ENCODE measurements at places on chromosomes 1 and 21.

DNA sequence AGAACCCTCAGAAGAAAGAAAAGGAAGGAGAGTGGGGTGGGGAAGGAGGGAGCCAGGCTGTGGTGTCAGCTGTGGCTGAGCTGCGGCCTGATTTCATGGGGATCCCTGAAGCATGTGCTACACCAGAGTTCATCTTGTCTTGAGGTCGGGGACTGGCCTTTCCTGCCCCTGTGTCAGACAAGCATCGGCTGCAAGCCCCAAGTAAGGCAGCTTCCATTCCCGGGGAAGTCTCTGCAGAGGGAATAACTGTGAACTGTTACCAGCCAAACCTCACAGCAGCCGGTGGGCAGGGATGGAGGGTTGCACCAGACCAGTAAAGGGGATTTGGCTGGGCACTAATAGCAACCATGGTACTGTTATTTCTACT is 35.7 kb upstream of the BTG2 start:
- no peak for DNase-seq

- no peak for DNase-seq
Observed at GRCh38 chr1:221740993-221741702, 741 bp downstream of the DUSP10 start.

GRCh38 chr1:91325456-91325855 is 79.2 kb downstream of the HFM1 start:
- DNase-seq = no peak

GRCh38 chr1:200731654-200732332 is 6.9 kb upstream of the CAMSAP2 start:
- no peak for DNase-seq

- DNase-seq = no peak
Observed at GRCh38 chr1:216910081-216910840, 187.0 kb upstream of the ESRRG start.

- no peak for DNase-seq
Observed at GRCh38 chr21:26425576-26425975, 147.5 kb downstream of the CYYR1 start.

GRCh38 chr1:186302381-186302920 is 72.6 kb downstream of the TPR start:
- DNase-seq = no peak

- DNase-seq = no peak
Observed at GRCh38 chr1:202046748-202047708, 36.6 kb downstream of the ELF3 start.

GRCh38 chr1:76262601-76263000 is 188.1 kb downstream of the ST6GALNAC3 start:
- no peak for DNase-seq

GRCh38 chr1:16046842-16047241 is 3.3 kb downstream of the CLCNKB start:
- no peak for DNase-seq

DNA sequence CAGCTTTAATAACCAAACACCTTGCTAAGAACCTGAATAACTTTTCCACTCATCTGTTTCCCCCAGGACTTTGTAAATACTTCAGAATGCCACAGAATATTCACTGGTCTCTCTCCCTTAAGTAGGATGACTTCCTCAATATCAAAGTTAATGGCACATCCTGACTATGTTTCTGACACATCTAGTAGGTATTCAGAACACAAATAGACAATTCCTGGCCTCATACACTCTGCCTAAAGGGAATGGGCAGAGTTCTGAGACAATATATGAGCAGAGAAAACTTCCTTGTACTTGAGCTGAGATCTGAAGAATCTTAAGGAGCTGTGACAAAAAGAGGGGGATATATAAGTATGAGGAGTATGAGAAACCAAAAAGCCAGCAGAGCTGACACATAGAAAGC is 34.8 kb downstream of the ANKRD13C start:
- DNase-seq = no peak

DNA sequence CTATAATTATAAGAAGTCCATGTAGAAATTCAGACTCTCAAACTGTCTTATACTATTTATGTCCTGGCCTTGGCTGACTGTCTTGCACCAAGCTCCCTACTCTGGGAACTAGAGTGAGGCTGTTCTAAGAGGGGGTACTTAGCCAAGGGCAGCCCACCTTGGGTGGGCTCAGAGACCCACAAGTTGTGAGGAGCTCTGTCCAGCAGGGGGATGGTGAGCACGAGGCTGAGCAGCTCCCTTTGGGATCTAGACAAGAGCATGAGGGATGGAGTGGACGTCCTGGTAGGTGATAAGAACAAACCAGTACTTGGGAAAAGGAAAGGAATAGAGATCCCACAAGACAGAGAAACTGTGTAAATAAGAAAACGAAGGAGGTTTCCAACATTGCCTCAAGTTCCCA is 127.1 kb upstream of the SLC44A3 start:
- no peak for DNase-seq

DNA sequence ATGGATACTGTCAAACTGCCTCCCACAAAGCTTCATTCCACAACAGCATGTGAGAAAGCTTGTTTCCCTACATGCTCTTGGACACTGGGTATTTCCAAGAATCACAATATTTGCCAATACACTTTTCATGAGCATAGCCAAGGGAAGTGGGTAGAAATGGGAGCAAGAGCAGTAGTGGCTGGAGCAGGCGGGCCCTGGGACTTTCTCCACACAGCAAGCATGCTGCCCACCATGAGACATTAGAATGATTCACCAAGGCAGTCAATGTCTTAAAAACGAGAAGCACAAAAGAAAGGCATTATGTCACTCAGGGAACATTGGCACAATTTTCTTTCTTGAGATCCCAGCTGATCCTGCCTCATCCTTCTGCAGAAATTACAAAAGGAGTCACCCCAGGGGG is 371.6 kb upstream of the RUNX1 start:
- DNase-seq = no peak

- no peak for DNase-seq
Observed at GRCh38 chr1:162846256-162847212, 14.4 kb downstream of the CCDC190 start.

GRCh38 chr1:40808909-40809308 is 25.3 kb downstream of the KCNQ4 start:
- no peak for DNase-seq

DNA sequence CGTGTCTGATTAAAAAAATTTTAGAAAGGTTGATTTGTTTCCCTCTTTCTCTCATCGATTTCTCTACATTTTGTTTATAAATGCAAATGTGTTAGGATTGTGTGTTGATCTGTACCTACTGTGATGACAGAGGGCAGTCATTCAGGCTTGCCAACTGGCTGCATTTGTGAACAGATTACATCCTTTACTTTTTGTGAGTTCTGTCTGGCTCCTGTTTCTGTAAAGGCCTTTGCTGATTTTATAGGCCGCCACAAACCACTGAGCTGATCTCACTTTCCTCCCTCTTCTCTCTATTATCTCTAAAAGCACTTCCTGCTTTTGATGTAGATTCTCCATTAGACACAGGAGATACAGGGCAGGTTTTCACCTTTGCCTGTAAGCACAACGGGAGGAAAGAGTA is 106.8 kb downstream of the ESRRG start:
- no peak for DNase-seq

DNA sequence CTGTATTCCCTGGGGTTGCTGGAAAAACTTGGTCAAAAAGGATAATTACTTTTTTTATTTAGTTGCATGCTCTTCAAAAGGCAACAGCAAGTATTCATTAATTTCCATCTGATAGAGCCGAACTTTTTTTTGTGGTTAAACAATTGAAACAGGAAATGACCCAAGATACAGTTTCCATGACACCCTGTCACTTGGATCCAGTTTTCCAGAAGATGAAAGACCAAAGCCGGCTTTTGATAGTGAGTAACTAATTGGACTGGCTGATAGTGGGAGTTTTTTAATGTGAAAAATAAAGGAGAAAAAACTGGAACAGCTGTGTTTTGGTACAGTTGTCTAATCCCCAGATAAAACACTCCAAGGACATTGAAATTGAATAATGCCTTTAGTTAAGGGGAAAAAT is 33.0 kb downstream of the CACHD1 start:
- DNase-seq = no peak

- no peak for DNase-seq
Observed at GRCh38 chr1:48793863-48794262, 17.2 kb upstream of the BEND5 start.

- DNase-seq = no peak
Observed at GRCh38 chr1:26318338-26319064, 743 bp downstream of the CD52 start.

GRCh38 chr1:202376247-202376646 is 27.7 kb downstream of the PPP1R12B start:
- DNase-seq = no peak

DNA sequence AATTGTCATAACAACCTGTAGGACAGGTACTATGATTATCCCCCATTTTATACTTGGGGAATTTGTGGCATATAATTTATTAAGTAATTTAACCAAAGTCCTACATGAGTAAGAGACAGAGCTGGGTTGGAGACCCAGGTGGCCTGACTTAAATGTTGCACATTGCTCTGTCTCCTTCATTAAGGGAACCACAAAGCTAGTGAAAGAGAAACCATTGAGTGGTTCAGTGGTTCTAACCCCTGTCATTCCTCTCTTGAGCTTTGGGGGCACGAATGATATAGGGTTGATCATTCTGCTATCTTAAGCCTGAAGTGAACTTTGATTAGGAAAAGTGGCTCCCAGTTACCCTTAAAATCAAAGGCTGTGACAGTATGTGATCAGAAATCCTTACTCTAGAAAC is 5.3 kb upstream of the MAP3K7CL start:
- DNase-seq = no peak

DNA sequence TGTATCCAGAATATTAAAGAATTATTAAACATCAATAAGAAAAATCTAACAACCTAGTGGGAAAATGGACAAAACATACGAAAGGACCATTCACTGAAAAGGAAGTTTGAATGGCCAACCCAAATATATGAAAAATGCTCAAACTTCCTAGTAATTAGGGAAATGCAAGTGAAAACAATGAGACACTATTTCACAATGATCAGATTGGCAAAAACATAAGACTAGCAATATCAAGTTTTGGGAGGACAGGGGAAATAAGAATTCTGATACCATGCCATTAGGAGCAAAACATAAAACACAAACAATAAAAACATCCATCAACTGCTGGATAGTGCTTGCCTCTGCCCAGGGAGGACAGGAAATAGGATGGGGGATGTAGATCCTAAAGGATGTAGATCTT is 14.3 kb downstream of the XCL2 start:
- DNase-seq = no peak

- no peak for DNase-seq
Observed at GRCh38 chr1:14377386-14377785, 221.1 kb upstream of the KAZN start.

- no peak for DNase-seq
Observed at GRCh38 chr1:6128276-6129081, 51.6 kb downstream of the CHD5 start.

DNA sequence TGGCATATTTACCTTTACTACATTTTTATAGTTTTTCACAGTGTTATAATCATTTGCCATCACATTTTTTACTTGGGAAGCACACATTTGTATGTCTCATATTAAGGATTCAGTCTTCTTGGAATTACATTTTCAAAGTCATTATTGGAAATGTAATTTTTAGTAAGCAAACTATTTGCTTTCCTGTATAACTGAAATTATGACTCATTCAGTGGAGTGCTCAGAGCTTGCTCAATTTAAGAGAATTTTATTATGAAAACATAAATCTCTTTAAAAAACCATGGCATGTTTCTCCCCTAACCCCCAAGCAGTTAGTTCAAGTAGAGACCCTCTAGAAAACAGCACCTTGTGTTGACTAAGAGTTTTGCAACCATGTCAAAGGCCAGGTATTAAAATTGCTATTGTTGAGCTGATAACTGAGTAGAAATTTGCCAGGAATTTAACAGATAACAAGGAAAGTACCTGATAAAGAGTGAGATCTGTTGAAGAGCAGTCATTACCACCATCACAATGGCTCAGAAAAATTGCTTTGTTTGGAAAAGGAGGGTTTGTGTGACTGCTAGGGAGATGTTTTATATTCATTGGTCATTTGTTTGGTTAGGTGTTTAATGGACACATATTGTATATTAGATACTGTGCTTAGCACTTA is 105.9 kb downstream of the KCNK2 start:
- no peak for DNase-seq

- no peak for DNase-seq
Observed at GRCh38 chr21:27077501-27077900, 110.6 kb upstream of the ADAMTS5 start.

DNA sequence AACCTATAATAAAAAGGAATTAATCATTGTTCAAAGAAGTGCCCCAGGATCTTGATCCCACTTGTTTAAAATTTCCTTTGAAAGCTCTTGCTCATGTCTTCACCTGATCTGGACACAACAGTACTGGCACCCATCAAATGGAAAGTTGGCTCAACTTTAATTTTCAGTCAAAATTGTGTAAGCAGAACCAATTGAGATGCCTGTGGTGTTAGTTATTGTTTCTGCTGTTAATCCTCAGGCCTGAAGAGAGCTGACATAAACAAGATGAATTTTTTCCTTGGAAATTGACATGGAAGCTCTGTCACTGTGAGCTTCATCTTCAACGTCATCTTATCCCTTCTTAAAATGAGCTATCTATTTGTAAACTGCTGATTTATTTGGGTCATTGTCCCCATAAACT is 88.3 kb upstream of the TNFSF4 start:
- no peak for DNase-seq

DNA sequence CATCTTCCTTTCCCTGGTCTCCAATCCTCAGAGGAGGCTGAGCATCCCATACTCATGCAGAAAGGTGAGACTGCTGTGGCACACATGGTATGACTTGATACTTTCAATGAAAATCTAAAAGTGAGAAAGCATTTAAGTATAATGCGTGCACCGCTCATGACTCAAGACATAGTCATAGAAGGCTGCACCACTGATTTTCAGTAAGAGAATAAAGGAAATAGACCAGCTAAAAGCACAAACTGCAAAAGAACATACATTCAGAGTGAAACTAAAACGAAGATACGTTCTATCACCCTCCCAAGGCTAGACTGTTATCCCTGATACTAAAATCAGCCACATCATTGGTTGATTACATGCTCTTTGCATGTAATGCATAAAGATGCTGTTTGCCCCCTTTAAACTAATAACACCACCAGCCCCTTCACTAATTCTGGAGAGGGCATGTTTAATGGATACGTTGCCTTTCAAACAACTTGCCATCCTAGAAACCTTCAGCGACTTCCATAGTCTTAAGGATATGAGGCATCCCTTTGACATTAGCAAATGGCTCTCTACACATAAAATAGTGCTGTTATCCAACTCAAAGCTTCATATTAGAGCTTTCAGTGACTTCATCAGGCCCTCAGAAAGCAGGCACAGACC is 2.1 kb downstream of the PLD5 start:
- DNase-seq = no peak

- no peak for DNase-seq
Observed at GRCh38 chr1:154759196-154759595, 110.9 kb downstream of the KCNN3 start.

GRCh38 chr1:210342986-210343780 is 14.5 kb downstream of the HHAT start:
- DNase-seq = no peak

- DNase-seq = no peak
Observed at GRCh38 chr1:207748737-207749528, 2.9 kb upstream of the CD46 start.

Measured in iPS DF 6.9 (cell line).